ENCODE measurements at places on chromosomes 5 and 9.

DNA sequence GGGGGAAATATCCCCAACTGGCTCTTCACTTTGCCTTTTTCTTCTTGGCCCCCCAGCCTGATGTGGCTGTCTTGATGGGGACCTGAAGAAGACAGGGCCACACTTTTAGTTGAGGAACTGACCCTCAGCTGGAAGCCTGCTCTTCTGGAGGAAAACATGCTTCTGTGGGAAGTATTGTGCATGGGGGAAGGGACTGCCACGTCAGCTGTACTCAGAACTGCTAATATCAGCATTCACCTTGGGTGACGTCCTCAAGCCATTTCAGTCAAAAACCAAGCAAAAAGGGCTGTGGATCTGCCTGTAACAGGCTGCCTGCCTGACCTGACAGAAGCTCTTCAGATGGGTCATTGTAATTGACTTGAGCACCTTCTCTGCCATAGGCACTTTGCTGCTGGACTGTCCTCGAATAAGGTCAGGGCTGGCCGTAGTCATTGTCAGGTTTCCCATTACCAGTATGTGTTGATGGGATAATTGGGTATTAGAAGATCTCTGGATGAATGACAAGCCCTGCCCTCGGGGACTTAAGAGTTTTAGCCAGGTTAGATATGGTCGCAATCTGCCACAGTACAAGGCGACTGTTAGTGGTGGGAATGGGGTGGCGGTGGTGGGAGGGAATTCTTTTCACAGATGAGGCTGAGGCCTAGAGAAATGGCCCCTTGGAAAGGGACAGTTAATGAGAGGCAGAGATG lies 10.4 kb downstream of the RAI14 start:
- DNase-seq, result no peak

DNA sequence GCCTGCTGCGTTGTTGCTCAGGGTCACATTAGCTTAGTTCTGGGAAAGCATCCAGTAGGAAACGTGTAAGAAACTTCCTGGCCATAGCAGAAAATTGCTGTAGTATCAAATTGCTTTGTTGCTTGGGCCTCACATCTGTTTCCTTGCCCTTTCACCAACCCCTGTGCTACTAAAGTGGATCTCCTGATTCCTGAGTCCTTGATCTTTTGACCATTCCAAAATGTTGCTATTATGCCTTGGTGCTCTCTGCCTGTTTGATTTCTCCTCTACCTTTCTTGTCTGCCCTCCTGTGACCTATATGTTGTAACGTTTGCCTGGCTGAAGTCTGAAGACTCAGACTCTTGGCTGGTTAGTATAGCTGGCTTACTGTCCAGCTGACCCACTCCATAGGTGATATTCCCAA lies 350.5 kb downstream of the ADGRV1 start:
- no peak for DNase-seq

DNA sequence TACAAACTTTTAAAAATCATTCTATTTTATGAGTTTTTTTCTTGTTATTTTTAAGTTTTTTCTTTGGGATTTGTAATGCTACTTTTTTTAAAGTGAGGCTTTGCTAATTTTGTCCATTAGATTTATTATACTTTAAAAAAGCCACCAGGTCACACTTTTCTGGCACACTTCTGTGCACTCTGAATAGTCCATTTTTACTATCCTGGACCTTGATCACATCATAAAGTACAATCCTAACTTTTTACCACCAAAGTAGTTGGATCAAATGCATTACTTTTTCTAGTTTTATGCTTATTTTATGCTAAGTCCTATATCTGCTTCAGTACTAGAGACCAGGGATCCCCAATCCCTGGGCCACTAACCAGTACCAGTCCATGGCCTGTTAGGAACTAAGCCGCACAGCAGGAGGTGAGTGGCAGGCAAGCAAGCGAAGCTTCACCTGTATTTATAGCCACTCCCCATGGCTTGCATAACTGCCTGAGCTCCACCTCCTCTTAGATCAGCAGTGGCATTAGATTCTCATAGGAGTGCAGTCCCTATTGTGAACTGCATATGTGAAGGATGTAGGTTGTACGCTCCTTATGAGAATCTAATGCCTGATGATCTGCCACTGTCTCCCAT lies 16.0 kb downstream of the FRRS1L start:
- no peak for DNase-seq

DNA sequence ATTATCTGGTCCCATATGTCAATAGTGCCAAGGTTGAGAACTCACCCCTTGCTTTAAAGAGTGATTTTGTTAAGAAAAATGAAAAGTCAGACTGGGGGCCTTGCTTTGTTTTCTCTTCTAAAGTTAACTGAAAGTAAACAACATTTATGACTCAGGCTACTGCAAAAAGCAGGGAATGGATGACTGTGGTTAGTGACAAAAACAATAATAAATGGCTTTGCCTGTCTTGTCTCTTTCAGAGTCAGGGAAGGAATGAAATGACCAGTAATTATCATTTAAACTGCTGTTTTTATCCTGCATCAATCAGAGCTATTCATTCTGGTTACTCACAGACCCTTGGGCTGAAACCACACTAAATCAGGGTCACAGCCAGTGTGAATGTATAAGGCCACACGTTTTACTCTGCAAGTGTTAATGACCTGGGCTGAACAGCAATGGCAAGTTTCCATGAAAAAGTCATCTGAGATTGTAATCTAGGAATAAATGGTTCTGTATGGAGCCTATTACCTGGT lies 112.2 kb downstream of the ZNF608 start:
- no peak for DNase-seq

- DNase-seq, result no peak
These were observed 12.8 kb upstream of the GPX3 start for GRCh38 chr5:151007430-151008209.

- DNase-seq, result no peak
These were observed 395.9 kb downstream of the DTWD2 start for GRCh38 chr5:118592229-118593002.

GRCh38 chr5:56530626-56531138 lies 284.7 kb upstream of the MAP3K1 start:
- no peak for DNase-seq

Data from stimulated activated CD8-positive, alpha-beta memory T cell treated with anti-CD3 and anti-CD28 coated beads, Interleukin-4, amount 100 ng/mL, for 1 hour (primary cell).